ENCODE measurements at places on chromosomes 4 and X.

- DNase-seq, result no peak
Observed at GRCh38 chr4:8410641-8411271, 29.8 kb downstream of the ACOX3 start.

DNA sequence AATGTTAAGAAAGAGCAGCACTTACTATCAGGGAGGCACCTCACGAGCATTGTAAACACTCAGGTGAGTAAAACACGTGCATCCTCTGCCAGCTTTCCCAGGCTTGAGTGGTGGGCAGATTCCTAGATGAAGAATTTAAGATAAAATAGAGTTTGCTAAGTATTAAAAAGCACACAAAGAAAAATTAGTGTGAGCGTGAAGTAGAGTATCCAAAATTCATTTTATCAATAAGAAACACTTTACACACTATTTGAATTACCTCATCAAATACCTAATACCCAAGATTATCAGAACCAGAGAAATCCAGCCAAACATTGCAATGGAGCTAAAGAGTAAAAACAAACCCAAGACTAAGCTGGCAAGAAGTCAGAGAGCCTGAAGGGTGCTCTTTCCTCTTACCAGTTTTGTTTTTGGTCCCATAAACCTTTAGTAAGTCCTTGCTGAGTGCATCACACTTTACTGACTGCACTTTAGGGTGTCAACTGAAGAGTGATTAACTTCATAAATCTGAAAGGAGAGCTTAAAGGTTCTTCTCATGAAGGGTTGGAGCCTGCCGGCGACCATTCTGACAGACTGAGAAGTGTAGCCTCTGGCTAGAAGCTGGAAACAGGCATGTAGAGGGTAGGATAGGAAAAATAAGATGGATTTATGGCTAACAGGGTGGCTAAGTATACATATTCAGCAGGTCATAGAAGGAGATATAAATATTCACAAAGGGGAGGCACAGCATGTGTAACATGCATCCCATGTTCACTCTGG is 151.1 kb downstream of the SLC7A11 start:
- DNase-seq, result no peak

GRCh38 chrX:56726605-56727004 is 2.4 kb upstream of the NBDY start:
- peak; percentile 58 for DNase-seq

- no peak for DNase-seq
Observed at GRCh38 chrX:26146024-26146423, 7.9 kb downstream of the MAGEB18 start.

DNA sequence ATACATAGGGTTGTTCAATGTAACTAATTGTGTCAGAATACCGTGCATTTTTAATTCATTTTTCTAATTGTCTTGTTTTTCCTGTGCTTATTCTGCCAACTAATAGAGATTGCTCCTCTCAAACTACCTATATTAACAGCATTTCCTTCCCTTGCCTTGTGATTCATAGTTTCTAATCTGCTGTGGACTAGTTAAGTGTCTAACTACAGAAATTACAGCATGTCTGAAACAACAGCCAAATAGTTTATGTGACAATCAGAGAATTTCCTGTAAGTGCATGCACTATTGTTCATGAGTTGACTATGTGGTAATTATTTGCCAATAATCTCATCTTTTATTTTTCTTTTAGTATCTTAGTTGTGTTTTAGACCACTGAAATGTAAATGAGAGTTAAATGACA is 4.1 kb upstream of the SEC24B start:
- DNase-seq, result no peak

DNA sequence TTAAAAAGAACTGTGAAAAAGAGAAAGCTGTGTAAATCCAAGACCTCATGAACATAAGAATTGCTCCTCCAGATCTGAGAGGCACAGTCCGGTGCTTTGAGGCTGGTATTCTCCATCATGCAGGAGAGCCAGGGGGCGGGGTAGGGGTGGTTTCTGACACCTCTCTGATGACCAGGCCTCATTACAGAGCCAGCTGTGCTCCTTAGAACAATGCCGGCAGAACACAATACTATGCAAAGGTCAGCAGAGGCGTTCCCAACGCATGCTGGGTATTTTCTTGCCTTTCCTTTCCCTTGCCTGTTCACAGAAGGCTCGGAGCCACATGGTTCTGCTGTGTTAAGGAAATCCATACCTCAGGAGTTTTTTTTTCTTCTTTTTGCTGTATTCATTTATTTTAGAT is 91.2 kb upstream of the SOD3 start:
- DNase-seq, result no peak

DNA sequence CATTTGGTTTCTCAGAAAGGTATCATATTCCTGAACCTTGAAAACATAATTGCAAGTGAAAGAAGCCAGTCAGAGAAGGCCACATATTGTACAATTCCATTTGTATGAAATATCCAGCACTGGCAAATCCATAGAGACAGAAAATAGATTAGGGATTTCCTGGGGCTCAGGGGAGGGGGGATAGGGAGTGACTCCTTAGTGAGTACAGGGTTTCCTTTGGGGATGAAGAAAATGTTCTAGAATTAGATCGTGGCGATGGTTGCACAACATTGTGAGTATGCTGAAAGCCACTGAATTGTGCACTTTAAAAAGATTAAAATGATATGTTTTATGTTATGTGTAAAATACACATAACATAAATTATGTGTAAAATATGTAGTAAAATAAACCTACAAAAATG is 10.3 kb downstream of the XPNPEP2 start:
- DNase-seq, result no peak

All from B cell (primary cell).